ENCODE measurements at places on chromosomes 2 and 18. TPM values are rescaled to one million over a fixed set of nuclear protein-coding genes. Genes with fewer than 3 reads are reported as not detected.
A peak's percentile ranks its signal among the peaks of the same experiment; 100 is the strongest.

The AKAIN1 gene
- not detected for polyA plus RNA-seq

- DNase-seq, result no peak
Measured at GRCh38 chr2:25787020-25787419, 91.3 kb downstream of the ASXL2 start.

DNA sequence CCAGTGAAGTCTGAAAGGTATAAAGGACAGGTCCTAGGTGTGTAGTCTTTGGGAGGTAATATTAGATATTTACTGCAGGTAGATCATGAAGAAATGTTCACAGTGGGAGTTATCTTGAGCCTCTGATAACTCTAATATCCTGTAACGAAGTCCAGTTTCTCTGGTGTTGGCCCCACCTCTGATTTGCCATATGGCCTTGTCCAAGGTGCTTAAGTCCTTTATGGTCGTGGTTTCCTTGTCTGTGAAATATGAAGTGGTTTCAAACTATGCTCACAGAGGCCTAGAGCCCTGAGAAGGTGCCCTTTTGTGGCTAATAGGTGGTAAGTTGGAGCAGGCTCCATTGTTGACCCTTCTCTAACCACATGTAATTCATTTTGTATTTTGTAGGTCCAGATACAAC lies 190.7 kb downstream of the ICOS start:
- no peak for DNase-seq

DNA sequence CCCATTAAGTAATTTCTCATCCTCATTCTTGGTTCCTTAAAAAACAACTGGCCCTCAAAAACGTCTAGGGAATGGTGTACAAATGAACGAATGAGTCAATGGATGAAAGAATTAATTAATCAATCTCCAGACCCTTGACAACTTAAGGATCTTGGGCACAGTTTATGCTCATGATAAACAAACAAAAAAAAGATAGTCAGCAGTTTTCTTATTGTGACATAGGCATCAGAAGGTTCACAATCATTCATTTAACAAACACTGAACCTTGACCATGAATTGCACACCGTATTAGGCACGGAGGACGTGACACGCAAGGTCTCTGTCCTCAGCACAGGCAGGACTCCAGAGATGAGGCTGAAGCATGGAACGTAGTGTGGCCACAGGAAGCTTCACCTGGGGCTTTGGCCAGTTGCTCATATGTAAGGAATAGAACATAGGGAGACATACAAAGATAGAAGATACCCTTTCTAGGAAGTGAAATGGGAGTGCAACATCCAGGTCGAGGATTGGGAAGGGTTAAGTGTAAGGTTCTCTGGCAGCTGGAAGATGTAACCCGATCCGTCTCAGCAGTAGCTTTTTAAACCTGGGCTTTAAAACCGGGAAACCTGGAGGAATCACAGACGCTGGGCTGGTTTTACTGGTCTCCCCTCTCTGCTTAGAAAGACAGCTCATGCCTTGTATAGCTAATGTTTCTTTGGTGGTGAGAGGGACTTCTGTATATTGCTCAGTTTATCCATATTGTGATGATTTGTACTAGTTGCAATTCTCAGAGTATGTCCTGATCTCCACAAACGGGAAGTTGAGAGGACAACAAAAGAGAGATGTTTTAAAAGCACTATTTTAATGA lies 8.9 kb upstream of the LTBP1 start:
- DNase-seq, result peak; percentile 52
